ENCODE measurements at places on chromosomes 6 and 20. TPM values are rescaled to one million over a fixed set of nuclear protein-coding genes. Genes with fewer than 3 reads are reported as not detected.

- no peak overlapping the region for H3K4me3 ChIP-seq
- H3K4me1 ChIP-seq = no peaks in the 10 kb centered on the region
- H3K27me3 ChIP-seq = no peaks in the 10 kb centered on the region
- no peak for DNase-seq
- peaks cover 5% of the 10 kb centered on the region for H3K36me3 ChIP-seq
- no peak overlapping the region for H3K27ac ChIP-seq
Observed at GRCh38 chr6:16256781-16257180, 18.4 kb downstream of the GMPR start.

DNA sequence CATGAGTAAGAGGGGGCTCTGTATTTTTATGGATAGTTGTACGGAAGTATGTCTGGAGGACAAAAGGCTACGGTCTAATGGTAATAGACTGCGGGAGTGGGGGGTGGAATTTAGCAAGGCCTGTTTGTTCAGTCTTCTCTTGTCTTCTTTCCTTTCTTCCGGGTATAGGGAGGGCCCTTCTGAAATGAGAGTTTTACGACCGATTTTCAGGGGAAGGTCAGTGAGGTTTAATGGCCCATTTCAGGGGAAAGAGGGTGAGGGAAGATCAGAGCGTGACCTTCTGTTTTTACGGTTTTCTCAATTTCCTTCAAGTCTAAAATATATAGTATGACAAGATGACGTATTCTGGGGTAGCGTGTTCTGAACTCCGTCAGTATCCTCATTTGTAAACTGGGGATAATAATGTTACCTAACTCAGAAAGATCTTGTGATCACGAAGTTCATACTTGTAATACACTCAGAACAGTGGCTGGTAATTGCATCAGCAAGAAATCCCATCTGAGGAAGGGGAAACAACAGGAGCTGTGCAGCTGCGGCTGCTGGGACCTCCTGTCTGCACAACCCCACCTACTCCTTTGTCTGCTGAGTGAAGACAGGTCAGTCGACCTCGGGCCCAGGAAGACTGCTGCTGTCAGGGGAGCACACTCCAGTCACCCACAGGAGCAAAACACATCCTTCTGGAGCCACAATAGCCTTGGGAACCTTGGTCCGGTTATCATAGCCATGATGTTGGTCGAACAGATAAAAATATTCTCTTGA, 90.4 kb downstream of the MAP3K7 start:
- H3K4me1 ChIP-seq = no peaks in the 10 kb centered on the region
- no peaks in the 10 kb centered on the region for H3K27me3 ChIP-seq
- no peak overlapping the region for H3K27ac ChIP-seq
- DNase-seq = no peak
- no peaks in the 10 kb centered on the region for H3K36me3 ChIP-seq

GRCh38 chr6:25975923-25976560, 13.4 kb downstream of the TRIM38 start:
- DNase-seq = no peak
- no peak overlapping the region for H3K4me3 ChIP-seq
- H3K36me3 ChIP-seq = peaks cover 14% of the 10 kb centered on the region
- no peaks in the 10 kb centered on the region for H3K4me1 ChIP-seq
- no peak overlapping the region for H3K27ac ChIP-seq

DNA sequence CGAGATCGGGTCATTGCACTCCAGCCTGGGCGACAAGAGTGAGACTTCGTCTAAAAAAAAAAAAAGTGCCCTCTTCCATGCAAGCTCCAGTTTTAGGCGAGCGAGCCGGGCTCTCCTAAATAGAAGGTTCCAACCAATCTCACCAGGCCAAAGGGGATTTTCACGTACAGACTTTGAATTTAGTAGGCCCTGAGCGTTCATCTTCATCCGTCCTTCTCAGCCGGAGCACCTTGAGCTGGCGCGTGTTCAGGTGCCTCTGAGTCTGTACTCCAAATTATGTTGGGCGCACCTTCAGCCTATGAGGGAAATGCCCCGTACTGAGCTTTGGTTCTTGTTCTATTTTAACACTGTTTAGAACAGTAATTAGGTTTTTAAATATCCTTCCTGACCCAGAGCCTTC, 817 bp upstream of the TAP2 start:
- H3K27me3 ChIP-seq = no peaks in the 10 kb centered on the region
- H3K4me1 ChIP-seq = peaks cover 3% of the 10 kb centered on the region
- H3K27ac ChIP-seq = no peak overlapping the region
- H3K36me3 ChIP-seq = no peaks in the 10 kb centered on the region

GRCh38 chr6:163841326-163841725, 426.8 kb downstream of the QKI start:
- no peaks in the 10 kb centered on the region for H3K36me3 ChIP-seq
- H3K4me3 ChIP-seq = no peak overlapping the region
- no peaks in the 10 kb centered on the region for H3K4me1 ChIP-seq

GRCh38 chr6:132084811-132085509, 133.8 kb upstream of the CCN2 start:
- H3K27ac ChIP-seq = peak overlapping the region; percentile 59
- no peaks in the 10 kb centered on the region for H3K36me3 ChIP-seq
- DNase-seq = no peak
- no peaks in the 10 kb centered on the region for H3K4me1 ChIP-seq
- H3K4me3 ChIP-seq = no peak overlapping the region

DNA sequence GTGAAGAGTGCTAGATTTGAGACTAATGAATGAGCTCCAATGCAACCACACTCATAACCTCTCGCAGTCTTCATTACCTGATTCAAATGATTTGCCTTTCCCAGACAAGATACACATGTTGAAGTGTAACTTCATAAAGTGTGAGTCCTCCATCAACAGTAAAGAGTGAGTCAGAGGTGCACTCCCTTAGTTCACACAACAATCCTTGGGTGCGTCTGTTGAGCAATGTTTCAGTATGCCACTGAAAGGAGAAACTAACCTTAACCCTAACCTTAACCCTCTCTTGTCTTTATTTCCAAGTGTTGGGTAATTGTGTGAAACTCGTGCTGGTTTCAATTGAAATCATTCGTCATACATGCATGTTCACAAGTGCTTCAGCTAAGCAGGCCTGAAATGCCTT, 21.0 kb upstream of the RIN2 start:
- H3K4me3 ChIP-seq = no peak overlapping the region
- H3K4me1 ChIP-seq = no peaks in the 10 kb centered on the region
- H3K36me3 ChIP-seq = no peaks in the 10 kb centered on the region
- H3K27ac ChIP-seq = no peak overlapping the region
- no peaks in the 10 kb centered on the region for H3K27me3 ChIP-seq

DNA sequence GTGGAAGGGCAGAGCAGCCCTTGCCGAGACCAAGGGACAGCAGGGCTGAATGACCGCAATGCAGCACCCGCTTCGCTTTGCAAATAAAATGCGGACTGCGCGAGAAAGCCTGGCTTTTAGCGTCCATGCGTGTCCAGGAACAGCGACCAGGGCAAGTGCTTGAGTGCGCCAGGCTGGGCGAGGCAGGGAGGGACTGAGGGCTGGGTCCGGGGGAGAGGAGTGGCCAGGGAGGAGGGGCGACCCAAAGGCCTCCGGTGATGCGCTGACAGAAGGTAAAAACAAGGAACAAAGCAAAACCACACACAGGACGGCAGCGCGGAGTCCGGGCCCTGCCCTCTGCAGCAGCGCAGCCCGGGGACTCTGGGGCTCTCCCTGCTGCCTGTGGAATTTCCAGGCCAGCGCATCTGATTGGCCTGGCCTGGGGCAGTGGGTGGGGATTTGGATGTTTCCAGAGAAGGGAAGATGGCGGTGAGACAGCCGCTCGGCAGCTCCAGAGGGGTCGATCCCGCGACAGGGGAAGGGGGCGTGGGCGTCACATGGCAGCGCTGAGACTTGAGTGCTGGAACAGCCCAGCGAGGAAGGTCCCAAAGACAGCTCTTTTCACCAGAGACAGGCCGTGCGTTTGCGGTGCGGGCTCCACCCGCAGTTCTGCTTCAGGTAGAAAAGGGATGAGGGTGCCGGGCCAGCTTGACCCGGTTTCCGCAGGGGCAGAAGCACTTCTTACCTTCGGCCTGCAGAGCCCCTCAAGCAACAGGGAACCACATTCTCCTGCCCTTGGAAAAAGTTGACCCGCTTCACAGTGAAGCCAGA, 51.8 kb downstream of the SSR1 start:
- H3K27me3 ChIP-seq = no peaks in the 10 kb centered on the region
- peak; percentile 90 for DNase-seq
- H3K4me3 ChIP-seq = peak overlapping the region; percentile 39

DNA sequence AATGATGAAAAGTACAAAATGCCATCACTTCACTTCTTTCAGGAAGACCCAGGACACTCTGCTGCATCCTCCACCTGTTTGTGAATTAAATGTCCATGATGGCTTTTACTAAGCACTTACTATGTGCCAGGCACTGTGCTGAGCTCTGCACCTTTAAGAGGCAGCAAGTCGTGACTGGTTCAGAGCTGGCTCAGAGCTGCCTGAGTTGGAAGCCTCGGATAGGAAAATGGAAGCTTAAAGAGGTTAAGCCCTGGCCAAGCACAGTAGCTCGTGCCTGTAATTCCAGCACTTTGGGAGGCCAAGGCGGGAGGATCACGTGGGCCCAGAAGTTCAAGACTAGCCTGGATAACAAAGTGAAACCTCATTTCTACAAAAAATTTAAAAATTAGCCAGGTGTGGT, 95.6 kb downstream of the SNX5 start:
- H3K4me3 ChIP-seq = no peak overlapping the region
- DNase-seq = no peak
- H3K27ac ChIP-seq = peak overlapping the region; percentile 40
- H3K4me1 ChIP-seq = peaks cover 25% of the 10 kb centered on the region
- H3K36me3 ChIP-seq = no peaks in the 10 kb centered on the region

- H3K27ac ChIP-seq = no peak overlapping the region
- no peak overlapping the region for H3K4me3 ChIP-seq
- no peaks in the 10 kb centered on the region for H3K27me3 ChIP-seq
- DNase-seq = peak; percentile 52
- no peaks in the 10 kb centered on the region for H3K36me3 ChIP-seq
- peaks cover 31% of the 10 kb centered on the region for H3K4me1 ChIP-seq
Observed at GRCh38 chr20:50724851-50725723, 6.3 kb upstream of the PARD6B start.

DNA sequence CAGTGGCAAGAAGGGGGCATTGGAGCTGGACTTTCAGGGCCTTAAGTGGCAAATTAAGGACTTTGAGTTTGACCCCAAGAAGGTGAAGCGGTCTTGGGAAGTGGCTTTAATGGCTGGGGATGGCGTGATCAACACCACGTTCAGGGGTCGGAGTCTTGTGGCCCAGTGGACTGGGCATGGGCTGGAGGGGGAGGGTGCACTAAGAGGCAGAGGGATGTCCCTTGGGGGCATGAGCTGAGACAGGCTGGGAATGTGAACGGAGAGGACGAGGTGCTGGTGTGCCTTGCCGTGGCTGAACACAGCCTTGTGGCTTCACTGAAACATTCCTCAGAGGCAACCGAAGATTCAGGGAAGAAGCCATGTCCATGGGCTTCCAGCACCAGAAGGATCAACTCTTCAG, 227.0 kb downstream of the SYNDIG1 start:
- no peaks in the 10 kb centered on the region for H3K27me3 ChIP-seq
- H3K4me1 ChIP-seq = no peaks in the 10 kb centered on the region
- DNase-seq = no peak
- no peak overlapping the region for H3K27ac ChIP-seq
- no peaks in the 10 kb centered on the region for H3K36me3 ChIP-seq

GRCh38 chr6:131862476-131862875, 54.7 kb downstream of the ENPP1 start:
- no peaks in the 10 kb centered on the region for H3K36me3 ChIP-seq
- H3K27me3 ChIP-seq = no peaks in the 10 kb centered on the region
- H3K4me1 ChIP-seq = peaks cover 8% of the 10 kb centered on the region
- DNase-seq = no peak
- H3K4me3 ChIP-seq = no peak overlapping the region
- no peak overlapping the region for H3K27ac ChIP-seq

DNA sequence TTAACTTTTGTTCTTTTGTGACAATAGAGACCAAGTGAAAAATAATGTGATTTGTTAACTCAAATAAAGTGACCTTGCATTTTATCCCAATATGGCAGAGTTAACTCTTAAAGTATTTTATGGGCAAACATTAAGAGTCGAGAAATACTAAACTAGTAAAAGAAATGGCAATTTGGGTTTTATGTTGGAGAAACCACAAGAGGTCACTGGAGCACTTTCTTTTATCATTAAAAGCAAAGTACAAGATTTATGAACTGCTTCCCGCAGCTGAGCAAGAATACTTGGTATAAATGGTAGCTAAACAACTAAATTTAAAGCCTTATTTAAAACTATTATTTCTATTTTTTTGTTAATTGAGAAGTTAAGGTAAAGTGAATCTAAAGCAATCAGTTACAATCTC, 33.5 kb upstream of the MCM9 start:
- no peak for DNase-seq
- no peaks in the 10 kb centered on the region for H3K4me1 ChIP-seq
- no peaks in the 10 kb centered on the region for H3K27me3 ChIP-seq
- no peak overlapping the region for H3K27ac ChIP-seq
- no peaks in the 10 kb centered on the region for H3K36me3 ChIP-seq

- H3K27ac ChIP-seq = no peak overlapping the region
- DNase-seq = no peak
- H3K27me3 ChIP-seq = no peaks in the 10 kb centered on the region
Observed at GRCh38 chr6:32111424-32112066, 2.4 kb upstream of the TNXB start.

DNA sequence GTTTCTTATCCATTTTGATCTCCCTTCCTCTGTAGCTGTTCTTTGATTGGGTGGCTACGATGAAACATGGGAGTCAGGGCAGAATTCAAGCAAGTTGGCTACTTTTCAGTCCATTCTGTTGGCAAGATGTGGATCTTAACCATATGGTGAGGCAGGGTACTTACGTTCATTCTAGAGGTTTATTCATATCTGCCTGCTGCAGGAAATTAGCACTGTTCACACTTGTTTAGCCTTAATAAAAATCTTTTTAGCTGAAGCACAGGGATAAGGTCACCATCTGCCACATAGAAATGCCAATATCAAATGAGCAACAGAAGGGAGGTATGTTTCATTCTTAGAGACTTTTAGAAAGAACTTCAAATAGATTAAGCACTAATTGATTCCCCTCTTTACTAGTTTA, 83.9 kb downstream of the GRIK2 start:
- no peaks in the 10 kb centered on the region for H3K36me3 ChIP-seq
- H3K27me3 ChIP-seq = no peaks in the 10 kb centered on the region
- H3K4me1 ChIP-seq = no peaks in the 10 kb centered on the region
- H3K27ac ChIP-seq = no peak overlapping the region

DNA sequence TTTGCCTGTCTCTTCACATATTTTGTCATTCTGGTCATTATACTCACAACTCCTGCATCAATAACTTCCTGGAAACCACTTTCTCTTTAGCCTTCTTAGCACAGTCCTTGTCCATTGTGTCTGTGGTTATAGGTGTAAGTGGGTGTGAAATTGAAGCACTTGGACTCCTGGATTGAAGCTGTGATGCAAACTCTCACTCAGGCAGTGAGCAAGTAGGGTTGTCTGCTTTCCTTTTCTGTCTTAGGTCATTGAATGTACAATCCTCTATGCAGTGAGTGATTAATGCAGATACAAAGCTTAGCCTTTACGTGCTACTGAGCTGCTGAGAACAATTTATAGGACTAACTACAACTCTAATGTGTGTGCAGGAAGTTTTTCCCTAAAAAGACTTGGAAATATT, 54.8 kb downstream of the ADGRB3 start:
- no peak for DNase-seq
- no peaks in the 10 kb centered on the region for H3K36me3 ChIP-seq
- no peaks in the 10 kb centered on the region for H3K27me3 ChIP-seq
- no peak overlapping the region for H3K27ac ChIP-seq
- no peaks in the 10 kb centered on the region for H3K4me1 ChIP-seq

The UBE2C gene
- 0.85 TPM for total RNA-seq

The HDGFL1 gene
- total RNA-seq = not detected

The GNAS-AS1 gene
- 0.49 TPM for total RNA-seq

The FBXL4 gene
- total RNA-seq = 16.9 TPM

The PPP1R3G gene
- not detected for total RNA-seq

The COL9A1 gene
- 0.17 TPM for total RNA-seq

The DEFB132 gene
- not detected for total RNA-seq

The CGA gene
- total RNA-seq = not detected

The TEAD3 gene
- total RNA-seq = 4.2 TPM

Measured in pancreas (tissue), 10 donors.